ENCODE measurements at places on chromosomes 12 and 14. TPM values are rescaled to one million over a fixed set of nuclear protein-coding genes. Genes with fewer than 3 reads are reported as not detected.

The BAZ1A gene
- 36.1 TPM for total RNA-seq

The CATSPERB gene
- 0.07 TPM for total RNA-seq

The LRRC43 gene
- total RNA-seq = 2.5 TPM

The SERPINA9 gene
- not detected for total RNA-seq

The MYH7 gene
- total RNA-seq = not detected

The DHRS4 gene
- total RNA-seq = 36.4 TPM

The PTPN21 gene
- 12.5 TPM for total RNA-seq

The EIF2B2 gene
- total RNA-seq = 78.6 TPM

The KIF5A gene
- 1.2 TPM for total RNA-seq

The ADAM21 gene
- 0.08 TPM for total RNA-seq

The SLC38A1 gene
- 245 TPM for total RNA-seq

The PLEKHD1 gene
- total RNA-seq = 0.41 TPM

The MAP3K9 gene
- 12.0 TPM for total RNA-seq

The METTL1 gene
- total RNA-seq = 22.4 TPM

The SYT1 gene
- total RNA-seq = 7.4 TPM

The WNT1 gene
- total RNA-seq = not detected

DNA sequence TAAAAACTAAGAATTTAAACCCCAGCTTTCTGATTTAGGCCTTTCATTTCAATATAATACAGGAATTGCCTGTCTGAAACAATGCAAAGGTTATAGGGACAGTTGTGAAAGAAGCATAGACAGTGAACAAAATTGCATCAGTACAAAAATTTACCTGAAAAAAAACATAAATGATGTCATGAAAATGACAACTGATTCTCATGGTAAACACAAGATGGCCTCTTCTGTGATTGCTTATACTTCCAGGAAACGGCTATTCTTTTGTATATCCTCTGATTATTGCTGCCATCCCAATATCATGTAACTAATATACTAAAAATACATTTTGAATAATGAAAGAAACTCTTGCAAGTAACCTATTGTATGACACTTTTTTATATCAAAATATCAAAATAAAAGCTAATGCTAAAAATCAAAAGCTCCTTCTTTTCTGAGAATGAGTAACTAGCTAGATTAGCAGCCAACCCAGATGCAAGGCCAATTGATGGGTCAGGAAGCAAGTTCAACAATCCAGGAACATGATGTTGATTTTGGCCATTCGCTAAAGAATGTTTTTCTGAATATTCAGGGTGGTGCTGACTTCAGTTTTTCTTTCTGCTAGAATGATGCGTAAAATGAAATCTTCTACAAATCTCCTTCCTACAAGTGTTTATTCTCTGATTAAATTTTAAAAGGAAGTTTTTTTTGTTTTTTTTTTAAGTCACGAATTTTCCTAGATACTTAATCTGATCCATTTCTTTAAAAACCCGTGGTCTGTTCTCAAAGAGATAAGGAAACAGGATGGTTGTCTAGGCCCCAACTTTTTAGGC, 83.6 kb downstream of the ALX1 start:
- DNase-seq = no peak

DNA sequence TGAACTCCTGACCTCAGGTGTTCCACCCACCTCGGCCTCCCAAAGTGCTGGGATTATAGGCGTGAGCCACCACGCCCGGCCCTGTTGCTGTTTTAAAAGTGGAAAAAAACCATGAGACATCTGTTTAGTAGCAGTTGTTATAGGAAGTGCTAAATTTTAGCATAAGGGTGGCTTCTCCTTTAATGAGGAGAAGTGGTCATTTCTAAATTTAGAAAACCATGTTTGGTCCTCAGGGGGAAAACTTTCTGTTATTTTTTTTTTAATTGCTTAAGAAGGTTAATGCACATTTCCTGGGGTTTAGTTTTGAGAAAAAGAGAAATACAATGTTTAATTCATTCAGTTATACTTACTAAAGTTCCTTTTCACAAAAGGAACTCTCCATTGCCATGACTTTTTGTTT, 102.1 kb downstream of the MYRFL start:
- no peak for DNase-seq

- DNase-seq = no peak
Observed at GRCh38 chr12:89082370-89082753, 269.9 kb downstream of the DUSP6 start.

- DNase-seq = no peak
Observed at GRCh38 chr14:75267141-75267721, 11.4 kb upstream of the FOS start.

DNA sequence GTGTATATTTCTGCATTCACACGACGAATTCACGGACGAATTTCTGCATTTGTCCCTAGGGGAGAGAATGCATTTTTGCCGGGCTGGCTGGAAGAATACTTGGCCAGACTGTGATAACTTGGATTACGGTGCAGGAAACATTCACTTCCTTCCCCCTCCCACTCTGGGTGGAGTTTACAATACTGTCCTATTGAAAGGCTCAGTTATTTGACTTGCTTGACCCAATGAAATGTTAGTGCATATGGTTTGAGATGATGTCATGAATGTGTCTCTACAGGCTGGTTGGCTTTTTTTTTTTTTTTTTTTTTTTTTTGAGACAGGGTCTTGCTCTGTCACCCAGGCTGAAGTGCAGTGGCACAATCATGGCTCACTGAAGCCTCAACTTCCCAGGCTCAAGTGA, 90.7 kb upstream of the NOS1 start:
- DNase-seq = no peak

GRCh38 chr12:22355011-22355580, 20.6 kb upstream of the ST8SIA1 start:
- no peak for DNase-seq

GRCh38 chr12:75884465-75884985, 147.1 kb downstream of the PHLDA1 start:
- no peak for DNase-seq

DNA sequence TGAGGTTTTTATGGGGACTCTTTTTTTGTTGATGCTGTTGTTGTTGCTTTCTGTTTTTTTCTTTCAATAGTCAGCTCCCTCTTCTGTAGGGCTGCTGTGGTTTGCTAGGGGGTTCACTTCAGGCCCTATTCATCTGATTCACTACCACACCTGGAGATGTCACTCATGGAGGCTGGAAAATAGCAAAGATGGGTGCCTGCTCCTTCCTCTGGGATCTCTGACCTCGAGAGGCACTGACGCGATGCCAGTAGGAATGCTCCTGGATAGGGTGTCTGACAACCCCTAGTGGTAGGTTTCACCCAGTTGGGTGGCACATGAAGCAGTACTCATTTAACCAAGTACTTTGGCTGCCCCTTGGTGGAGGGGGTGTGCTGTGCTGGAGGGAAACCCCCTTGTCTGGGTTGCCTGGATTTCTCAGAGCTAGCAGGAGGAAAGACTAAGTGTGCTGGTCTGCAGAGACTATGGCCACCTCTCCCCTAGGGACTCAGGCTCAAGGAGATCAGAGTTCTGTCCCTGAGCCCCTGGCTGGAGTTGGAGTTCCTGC, 745.5 kb downstream of the TMTC2 start:
- no peak for DNase-seq

GRCh38 chr14:24634158-24634557, at the start of gene GZMB:
Gene GZMB (minus strand): TSS chr14:24634190. CDS start chr14:24634160, 30 bp downstream.
- DNase-seq = no peak

- DNase-seq = no peak
Observed at GRCh38 chr12:127383281-127383680, 883.7 kb upstream of the TMEM132C start.

DNA sequence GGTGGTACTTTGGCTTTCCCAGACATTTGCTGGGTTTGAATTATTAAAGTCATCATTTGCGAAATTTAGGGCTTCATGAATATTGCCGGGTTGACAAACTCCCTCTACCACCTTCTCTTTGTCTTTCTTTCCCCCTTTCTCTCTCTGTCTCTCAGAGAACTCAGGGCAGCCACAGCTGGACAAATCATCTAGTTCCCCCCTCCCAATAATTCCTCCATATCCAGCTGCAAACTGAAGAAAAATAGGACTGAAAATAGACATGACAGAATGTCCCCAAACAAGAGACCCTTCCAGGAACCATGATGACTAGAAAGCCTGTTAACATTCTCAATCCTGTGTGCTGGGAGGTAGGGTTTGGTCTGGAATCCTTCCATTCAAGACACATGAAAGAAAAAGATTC, 67.1 kb upstream of the TBX5 start:
- DNase-seq = no peak

GRCh38 chr12:13005649-13006048, 5.6 kb upstream of the HEBP1 start:
- no peak for DNase-seq

DNA sequence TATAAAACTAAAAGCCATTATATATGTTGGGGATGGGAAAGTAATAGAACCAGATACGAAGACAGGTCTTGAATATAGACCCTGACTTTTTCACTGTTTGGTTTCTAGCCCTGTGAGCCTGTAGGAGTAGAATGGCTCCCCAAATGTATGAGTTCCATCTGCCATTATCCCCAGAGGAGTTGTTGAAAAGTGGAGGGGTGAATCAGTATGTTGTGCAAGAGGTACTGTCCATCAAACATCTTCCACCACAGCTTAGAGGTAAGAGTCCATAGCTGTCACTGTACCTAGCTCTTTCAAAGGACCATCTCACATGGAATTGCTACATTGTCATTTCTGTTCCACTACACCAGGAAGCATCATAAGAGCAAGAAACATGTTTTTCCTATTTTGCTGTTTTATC, 1.1 kb downstream of the NCAPD2 start:
- DNase-seq = no peak

DNA sequence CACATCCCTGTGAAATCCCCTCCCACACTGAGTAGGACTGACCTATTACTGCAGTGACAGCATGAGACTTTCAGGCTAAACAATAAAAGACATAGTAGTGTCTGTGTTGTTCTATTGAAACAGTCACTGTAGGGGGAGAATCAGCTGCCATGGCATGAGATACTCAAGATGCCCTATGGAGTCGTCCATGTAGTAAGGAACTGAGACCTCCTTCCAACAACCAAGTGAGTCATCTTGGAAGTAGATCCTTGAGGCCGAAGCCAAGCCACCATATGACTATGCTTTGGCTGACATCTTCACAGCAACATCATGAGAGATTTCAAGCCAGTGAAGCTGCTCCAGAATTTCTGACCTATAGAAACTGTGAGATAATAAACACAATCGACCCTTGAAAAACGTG, 12.1 kb upstream of the LRP6 start:
- no peak for DNase-seq

- DNase-seq = no peak
Observed at GRCh38 chr14:95442633-95443021, 73.8 kb downstream of the SYNE3 start.

DNA sequence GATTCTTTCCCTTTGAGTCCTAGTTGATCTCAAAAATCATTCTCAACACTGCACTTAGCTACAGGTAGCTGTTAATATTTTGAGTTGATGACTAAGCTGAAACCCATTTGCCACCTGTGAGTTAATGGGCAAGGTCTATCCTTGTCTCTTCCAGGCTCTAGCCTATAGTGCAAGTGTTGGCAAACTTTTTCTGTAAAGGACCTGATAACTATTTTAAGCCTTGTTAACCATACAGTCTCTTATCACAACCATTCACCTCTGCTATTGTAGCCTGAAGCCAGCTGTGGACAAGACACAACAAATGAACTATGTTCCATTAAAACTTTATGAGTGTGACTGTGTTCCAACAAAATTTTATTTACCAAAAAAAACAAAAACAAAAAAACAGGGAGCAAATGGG, 19.4 kb downstream of the RAP1B start:
- no peak for DNase-seq

GRCh38 chr12:131511391-131511802, 199.5 kb upstream of the SFSWAP start:
- DNase-seq = peak; percentile 7

GRCh38 chr12:89384050-89384758, 31.9 kb upstream of the DUSP6 start:
- peak; percentile 52 for DNase-seq

- DNase-seq = no peak
Observed at GRCh38 chr12:105368047-105368646, 37.7 kb downstream of the C12orf75 start.

GRCh38 chr12:132236930-132237771, 92.2 kb downstream of the GALNT9 start:
- no peak for DNase-seq

- no peak for DNase-seq
Observed at GRCh38 chr12:83537428-83538053, 850.8 kb downstream of the TMTC2 start.

- DNase-seq = no peak
Observed at GRCh38 chr14:32102152-32102787, 25.2 kb downstream of the ARHGAP5 start.

GRCh38 chr14:75646762-75647161, 13.9 kb downstream of the ERG28 start:
- DNase-seq = no peak

DNA sequence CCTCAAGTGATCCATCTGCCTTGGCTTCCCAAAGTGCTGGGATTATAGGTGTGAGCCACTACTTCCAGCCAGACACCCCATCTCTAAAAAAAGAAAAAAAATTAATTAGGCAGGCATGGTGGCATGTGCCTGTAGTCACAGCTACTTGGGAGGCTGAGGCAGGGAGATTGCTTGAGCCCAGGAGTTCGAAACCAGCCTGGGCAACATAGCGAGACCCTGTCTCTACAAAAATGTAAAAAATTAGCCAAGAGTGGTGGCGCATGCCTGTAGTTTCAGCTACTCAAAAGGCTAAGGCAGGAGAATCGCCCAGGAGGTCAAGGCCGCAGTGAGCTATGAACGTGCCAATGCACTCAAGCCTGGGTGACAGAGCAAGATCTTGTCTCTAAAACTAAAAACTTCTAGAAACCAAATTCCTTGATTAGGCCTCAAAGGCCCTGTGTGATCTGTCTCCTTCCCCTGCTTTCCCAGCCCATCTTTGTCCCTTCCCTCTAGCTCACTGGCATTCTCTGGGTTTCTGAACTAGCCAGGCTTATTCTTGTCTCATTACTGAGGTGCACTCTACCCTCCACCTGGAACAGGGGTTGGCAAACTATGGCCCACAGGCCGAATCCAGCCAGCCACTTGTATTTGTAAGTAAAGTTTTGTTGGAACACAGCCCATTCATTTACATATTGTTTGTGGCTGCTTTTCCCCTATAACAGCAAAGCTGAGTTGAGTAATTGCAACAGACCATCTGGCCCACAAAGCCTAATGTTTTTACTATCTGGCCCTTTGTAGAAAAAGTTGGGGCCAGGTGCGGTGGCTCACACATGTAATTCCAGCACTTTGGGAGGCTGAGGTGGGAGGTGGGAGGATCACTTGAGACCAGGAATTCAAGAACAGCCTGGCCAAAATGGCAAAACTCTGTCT, 17.2 kb upstream of the TPCN1 start:
- no peak for DNase-seq

GRCh38 chr12:104673696-104674482, 217.1 kb downstream of the CHST11 start:
- DNase-seq = no peak

GRCh38 chr12:126286203-126286602, 1221.0 kb downstream of the AACS start:
- no peak for DNase-seq

GRCh38 chr14:79487632-79488031, 723.7 kb downstream of the DIO2 start:
- no peak for DNase-seq
